ENCODE measurements at places on chromosomes 3 and 15. TPM values are rescaled to one million over a fixed set of nuclear protein-coding genes. Genes with fewer than 3 reads are reported as not detected.

DNA sequence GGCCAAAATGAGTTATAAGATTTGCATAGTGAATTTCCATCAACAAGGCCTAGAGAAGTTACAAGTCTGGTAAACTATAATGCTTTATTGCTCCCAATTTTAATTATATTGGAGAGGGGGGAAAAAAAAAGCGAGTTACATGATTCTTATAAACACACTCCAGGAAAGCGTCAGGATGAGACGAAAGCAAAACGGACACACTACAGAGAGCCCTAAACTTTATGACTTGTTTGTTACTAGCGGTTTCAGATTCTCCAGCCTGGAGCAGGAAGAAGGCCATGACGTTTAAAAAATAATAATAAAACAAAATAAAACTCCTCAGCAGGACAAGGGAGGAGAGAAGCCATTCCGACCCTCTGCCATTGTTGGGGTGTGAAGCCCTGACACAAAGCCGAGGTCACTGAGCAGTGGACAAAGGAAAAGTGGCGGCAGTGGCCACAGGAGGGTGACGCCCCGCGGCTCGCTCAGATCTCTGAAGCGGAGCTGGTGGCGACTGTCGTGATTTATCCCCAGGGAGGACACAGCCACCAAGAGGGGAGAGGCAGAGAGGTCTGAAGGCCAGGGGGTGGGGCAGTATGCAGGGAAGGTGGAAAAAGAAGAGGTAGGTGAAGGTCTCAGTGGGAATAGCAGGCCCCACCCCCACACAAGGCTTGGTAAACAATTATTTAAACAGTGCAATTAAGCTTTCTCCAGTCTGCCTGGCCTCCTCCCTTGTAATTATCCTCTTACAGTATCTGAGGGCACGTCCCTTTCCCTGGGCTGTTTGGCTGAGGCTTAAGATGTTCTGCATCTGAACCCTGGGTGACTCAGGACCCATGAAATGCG lies 45.3 kb downstream of the ADAMTS9 start:
- no peak for DNase-seq

DNA sequence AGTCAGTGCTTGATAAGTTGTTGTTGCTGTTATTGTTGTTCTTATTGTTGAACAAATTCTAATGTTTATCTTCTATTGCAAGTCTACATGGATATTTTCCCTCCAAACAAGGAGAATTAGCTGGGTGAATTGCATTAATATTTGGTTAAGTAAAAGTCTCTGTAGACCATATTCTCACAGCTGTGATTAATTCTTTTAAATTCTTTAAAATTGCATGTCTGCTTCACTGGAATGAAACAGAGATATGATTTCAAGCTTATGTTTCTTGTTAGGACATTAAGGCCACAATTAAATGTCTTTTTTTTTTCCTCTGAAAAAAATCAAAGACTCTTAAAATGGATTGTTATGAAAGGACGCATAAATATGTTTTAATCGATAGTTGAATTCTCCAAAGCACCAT lies 153.4 kb downstream of the EBLN2 start:
- no peak for DNase-seq

IGSF11 gene
- total RNA-seq, result 2.1 TPM

DNA sequence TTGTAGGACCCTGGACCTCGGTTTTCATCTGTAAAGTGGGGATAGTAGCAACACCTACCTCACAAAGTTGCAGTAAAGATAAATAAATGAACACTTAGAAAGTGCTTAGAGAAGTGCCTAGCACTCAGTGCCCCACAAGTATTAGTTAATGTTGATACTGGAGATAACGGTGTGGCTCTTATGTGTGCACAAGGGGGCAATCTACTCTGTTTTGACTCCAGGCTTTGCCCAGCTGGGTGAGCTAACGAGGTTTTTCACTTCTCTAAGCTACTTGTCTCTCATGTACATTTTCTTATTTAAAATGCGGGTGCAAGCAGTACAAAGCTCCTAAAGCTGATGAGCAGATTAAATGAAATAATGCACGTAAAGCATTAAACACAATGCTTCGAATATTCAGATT lies 193.5 kb upstream of the ICE2 start:
- DNase-seq, result no peak

GRCh38 chr3:188026191-188026968 lies 127.6 kb upstream of the LPP start:
- no peak for DNase-seq

DNA sequence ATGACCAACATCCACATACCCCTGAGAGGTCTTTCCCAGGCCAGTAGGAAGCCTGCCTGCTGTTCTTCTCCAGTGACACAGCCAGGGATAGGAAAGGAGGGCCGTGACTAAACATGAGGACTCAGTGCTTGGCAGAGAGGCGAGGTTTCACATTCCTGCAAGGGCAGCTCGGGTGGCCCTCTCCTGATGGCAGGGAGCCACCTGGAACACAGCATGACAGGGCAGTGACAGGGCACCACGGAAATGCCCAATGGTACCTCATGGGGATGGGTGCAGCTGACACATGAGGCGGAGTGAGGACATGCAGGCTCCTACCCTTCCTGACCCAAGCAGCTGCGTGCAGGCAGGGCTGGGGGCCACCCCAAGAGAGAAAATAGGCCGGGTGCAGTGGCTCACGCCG lies 7.4 kb upstream of the TGM5 start:
- peak; percentile 80 for DNase-seq

APBA2 gene
- total RNA-seq, result 0.38 TPM

Data from left ventricle myocardium inferior (tissue), 1 donor.